ENCODE measurements at places on chromosomes 1 and 21. TPM values are rescaled to one million over a fixed set of nuclear protein-coding genes. Genes with fewer than 3 reads are reported as not detected.

DNA sequence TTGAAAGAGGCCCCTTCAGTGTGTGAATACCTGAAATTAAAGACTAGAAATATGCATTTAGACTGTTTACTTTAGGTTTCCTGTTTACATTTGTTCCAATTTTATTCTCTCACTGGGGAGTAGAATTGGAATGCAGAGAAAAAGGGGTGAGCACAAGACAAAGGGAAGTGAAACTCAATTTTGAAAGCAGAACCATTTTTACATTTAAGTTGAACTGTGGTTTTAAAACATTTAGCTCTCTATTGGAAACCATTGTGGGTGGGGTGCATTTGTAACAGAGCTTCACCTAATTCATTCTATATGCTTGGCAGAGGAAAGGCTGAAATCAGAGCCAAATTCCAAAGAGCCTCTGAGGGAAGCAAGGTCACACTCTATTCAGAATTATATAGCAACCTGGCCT is 235.3 kb upstream of the C1orf105 start:
- no peak for DNase-seq

DNA sequence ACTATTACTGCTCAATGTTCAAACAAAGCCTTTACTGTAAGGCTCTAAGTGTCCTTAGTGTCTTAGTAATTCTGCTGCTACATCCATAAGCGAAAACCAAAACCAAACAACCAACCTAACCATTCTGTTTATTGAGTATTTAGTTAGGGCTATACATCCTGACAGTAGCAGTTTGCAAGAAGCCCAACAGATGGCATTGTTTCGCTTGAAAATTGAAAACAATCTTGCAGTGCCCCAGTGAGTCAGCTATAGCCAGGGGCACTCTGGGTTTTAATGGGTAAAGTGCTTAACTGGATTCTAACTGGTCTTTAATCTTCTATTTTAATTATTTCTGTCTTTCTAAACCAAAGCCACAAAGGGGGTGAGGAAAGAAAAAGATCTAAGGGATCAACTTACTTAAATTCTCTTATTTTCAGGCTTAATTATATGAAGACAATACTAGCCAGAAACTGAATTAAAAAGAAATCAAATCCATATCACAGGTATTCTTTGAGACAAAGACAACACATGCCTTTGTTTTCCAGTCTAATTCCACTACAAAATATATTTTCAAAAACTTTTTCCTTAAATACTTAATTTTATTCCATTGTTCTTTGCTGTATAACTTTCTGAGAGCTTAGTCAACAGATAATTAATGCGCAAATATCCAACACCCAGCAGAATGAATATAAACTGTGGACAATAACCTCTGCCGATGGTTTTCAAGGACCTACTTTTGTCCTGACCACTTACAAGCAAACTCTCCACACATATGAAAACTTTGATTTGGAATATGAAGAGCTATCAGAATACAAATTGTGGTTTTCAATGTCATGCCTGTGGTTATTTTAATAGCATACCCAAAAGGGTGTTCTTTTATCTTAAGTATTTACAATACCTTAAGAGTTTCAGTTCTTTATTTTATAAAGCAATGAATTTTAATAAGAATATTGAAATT is 15.2 kb downstream of the POGZ start:
- DNase-seq: peak; percentile 74

DNA sequence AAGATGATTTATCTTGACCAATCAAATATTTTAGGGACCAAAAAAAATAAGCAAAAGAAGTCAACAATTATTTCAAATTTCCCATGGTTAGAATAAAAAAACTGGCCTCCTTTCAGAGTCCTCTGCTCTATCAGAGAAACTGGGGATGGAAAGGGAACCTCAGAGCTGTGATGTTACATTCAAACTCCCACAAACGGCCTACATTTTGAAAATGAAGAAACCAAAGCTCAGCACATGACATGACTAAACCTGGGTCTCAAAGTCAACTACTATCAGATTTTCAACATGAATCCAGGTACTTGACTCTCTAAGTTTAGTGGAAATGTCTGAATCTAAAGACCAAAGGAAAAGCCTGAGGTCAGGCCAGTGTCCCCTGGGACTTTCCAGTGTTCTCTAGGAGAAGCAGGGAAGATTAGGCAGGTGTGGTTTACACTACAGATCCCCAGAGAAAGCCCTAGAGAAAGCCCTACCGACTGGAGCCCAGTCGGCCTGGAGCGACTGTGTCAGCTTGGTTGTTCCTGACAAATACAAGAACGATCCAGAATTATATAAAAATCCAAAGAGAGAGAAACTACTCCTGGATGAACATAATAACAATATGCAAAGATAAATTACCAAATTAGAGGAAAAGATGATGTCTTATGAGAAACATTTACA is 24.8 kb downstream of the JAK1 start:
- no peak for DNase-seq

GRCh38 chr1:228695015-228695955 is 40.0 kb upstream of the RHOU start:
- no peak for DNase-seq

GRCh38 chr1:96492236-96492635 is 229.3 kb upstream of the PTBP2 start:
- no peak for DNase-seq

- DNase-seq: peak; percentile 69
Observed at GRCh38 chr1:15272009-15272781, 25.2 kb downstream of the FHAD1 start.

DNA sequence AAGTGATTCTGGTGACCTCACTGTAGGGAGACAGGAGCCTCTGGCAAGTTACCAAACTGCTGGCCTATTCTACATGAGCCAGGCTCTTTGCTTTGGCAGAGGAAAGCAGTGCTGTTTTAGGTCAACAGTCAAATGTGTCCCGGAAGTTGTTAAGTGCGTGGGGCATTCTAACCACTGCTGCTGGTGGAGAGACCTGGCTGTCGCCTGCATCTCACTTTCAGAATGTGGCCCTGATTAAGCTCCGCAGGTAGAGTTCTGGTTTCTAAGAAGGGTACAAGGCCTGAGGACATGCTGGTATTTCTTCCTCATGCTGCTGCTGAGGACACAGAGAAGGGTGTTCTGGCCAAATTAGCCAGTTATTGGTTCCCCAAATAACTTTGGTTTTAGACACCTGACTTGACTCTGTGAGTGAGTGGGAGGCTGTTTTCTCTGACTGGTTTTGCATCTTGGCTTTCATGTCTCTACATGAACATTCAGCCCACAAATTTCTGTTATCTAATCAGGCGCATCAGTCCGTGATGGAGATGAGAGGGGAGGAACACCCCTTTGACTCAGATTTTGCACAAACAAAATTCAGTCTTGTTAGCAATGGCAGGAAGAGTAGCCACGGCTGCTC is 120.8 kb downstream of the LMO4 start:
- no peak for DNase-seq

DNA sequence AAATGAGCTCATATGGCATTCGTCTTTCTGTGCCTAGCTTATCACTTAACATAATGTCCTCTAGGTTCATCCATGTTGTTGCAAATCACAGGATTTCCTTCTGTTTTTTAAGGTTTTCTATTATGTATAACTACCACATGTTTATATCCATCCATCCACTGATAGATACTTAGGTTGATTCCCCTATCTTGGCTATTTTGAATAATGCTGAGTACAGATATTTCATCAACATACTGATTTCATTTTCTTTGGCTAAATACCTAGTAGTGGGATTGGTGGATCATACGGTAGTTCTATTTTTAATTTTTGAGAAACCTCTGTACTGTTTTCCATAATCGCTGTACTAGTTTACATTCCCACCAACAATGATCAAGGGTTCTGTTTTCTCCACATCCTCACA is 45.0 kb downstream of the GORAB start:
- no peak for DNase-seq

GRCh38 chr1:243179720-243180119 is 75.4 kb downstream of the CEP170 start:
- DNase-seq: no peak

DNA sequence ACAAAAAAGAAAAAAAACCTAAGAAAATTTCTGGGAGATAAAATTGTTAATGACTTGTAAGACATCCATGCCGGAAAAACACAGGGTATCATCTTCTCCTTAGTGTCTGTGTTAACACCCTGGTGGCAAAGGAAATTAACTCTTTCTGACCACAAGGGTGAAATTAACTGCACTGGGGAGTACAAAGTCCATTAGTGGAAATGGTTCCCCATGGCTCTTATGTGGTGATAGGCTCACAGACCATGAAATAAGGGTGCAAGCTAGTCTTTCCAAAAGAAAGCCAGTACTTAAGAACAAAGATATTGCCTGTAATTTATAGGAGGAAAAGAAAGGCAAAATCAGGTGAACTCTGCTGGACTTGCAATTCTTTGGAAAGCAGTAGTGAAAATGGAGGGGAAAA is 185.4 kb downstream of the LRRIQ3 start:
- no peak for DNase-seq

- no peak for DNase-seq
Observed at GRCh38 chr1:214290424-214291037, 9.6 kb downstream of the SMYD2 start.

DNA sequence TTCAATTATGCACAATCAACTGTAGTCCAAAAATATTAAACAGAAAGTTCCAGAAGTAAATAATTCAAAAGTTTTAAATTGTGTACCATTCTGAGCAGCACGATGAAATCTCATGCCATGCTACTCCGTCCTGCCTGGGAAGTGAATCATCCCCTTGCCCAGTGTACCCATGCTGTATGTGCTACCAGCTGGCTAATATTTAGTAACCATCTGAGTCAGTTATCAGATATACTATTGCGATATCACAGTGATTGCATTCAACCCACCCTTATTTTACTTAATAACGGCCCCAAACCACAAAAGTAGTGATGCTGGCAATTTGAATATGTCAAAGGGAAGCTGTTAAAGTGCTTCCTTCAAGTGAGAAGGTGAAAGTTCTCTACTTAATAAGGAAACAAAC is 56.2 kb downstream of the EVI5 start:
- no peak for DNase-seq

DNA sequence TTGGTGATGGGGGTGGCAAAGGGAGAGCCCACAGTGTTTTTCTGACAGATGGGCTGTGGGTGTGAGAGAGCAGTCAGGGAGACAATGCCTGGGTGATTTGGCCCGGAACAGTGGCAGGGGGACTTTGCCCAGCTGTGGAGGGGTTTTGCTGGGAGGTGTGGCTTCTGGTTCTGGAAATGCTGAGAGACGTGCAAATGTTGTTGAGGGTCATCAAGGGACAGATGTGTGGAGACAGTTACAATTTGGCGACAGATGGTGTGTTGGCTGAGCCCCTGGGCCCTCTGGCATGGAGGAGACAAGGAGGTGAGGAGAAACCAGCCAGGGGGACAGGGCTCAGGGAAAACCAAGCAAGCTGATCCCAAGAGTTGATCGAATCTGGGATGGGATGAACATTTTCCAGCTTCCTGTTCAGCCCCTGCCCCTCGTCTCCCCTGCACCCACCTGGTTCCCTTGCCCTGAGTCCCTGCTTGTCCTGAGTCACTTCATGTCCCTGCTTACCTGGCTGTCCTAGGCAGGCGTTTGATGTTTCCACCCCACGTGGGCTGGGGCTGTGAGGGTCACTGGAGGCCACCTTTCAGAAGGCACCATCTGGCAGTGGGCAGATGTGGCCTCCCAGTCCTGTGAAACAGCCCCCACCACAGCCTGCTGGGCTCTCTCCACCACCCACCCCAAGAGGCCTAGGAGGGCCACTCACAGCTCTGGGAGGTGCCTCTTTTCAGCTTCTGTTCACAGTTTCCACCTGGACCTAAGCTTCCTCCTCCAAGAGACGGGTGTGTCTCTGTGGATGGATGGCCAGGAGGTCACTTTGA is 15.8 kb upstream of the ZNF678 start:
- DNase-seq: no peak

DNA sequence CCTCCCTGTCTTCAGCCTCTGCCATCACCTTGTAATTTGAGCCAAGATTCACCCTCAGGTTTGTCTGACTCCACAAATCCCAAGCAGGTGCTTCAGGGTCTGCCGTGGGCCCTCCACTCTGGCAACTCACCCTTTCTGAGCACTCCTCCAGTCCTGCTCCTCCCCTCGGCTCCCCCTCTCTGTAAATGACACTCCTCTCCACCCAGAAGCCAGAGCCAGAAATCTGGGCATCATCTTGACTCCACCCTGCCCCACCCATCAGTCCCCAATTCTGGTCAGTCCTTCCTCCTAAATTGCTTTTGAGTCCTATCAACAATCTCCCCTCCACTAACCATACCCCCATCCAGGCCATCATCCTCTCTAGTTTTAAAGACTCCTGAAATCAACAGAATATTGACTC is 40.5 kb downstream of the RCSD1 start:
- no peak for DNase-seq

DNA sequence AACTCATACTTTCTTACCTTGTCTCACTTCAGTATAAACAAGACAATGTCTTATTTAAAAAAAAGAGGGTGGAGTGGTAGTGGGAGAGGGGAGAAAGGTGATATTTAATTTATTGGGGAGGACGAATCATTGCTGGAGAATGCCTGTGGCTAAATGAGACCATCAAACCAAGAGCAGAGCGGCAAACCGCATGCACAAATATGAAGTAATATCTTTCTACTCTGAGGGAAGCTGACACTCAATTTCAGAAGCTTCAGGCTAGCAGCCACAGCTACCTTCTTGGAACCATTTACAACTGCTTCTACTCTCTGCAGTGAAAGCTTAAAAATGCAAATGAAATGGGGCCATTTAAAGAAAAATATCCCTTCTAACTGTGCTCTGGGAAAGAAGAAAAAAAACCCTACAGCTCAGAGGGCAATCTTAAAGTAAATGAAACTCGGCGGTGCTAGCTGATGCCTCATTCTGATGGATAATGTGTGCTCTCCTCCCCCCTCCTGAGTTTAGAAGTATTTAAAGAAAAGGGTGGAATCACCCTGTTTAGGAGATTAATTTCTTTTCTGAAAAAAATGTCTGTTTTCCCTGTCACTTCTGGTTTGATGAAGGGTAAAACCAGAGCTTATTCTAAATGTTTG is 178.2 kb upstream of the CAMK1G start:
- DNase-seq: no peak

DNA sequence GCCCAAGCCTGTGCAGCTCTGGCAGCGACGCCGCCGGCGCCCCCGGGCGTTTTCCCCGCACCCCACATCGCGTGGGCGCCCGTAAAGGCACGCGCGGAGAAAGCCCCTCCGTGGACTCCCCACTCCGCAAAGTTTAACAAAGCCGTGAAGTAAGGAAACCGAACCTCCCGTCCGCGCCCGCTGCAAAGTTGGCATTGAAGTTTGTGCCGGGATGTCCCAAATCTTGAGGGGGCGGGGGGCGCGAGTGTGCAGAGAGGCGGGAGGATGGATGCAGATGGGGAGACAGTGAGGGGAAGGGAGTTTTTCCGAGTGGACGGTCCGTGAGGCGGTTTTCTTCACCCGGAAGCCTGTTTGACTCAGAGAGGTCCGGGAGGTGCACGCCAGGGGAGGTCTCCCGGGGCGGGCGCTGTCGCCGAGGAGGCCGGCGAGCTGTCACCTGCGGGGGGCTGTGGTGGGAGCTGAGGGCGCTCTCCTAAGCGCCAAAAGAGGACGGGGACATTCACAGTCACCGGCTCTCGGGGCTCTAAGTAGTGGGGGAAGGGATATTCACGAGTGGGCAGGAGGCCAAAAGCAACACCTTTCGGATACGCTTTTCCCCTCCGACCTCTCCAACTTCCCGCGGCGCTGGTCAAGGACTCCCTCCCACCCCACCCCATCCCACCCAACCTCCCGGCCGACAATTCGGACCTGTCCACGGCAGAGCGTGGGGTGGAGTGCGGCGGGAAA is 1.3 kb downstream of the WLS start:
- no peak for DNase-seq

The CDC20 gene
- total RNA-seq: 215 TPM

The BRDT gene
- total RNA-seq: not detected

The CELA3B gene
- total RNA-seq: 3.4 TPM

The UTS2 gene
- total RNA-seq: not detected

The PPM1J gene
- 0.51 TPM for total RNA-seq

The SMPDL3B gene
- 1.5 TPM for total RNA-seq

The AMY1B gene
- not detected for total RNA-seq

The MCOLN3 gene
- 14.2 TPM for total RNA-seq

The CACHD1 gene
- total RNA-seq: 29.9 TPM

Measured in Panc1 (cell line).